ENCODE measurements at places on chromosomes 6 and 20.
A peak's percentile ranks its signal among the peaks of the same experiment; 100 is the strongest.

- no peak for DNase-seq
Measured at GRCh38 chr20:1855109-1855508, 40.1 kb upstream of the SIRPA start.

DNA sequence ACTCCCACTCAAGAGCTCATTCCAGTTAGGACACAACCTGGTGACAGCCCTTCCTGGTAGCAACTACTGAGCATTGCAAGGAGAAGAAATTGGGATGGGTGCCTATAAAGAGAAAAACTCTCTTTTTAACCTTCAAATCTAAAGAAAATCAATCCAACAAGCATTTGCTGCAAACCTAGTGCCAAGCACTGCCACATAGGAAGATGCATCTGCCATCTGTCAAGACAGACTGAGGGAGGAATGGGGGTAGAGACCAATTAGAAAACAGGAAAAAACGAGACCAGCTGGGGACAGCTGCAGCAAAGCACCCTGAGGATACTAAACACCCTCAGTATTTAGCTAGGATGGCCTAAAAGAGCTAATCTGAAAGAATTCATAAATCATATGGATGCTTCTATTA is 27.9 kb downstream of the HLA-DMB start:
- no peak for DNase-seq

DNA sequence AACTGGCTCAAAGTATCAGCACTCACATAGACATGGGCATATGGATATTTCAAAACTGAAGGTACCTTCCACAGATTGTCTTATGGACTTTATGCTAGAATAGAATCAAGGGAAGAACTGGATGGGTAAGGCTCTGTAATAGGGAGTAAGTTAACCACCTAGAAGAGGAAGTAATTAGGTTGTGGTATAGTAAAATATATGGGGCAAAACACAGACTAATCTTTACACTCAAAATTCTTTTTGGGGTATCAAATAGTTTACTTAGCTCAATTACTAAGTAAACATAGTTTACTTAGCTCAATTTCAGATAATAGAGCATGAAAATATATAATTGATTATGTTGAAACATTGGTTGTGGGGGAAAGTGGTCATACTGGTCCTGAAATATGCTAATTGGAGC is 94.2 kb upstream of the ATXN1 start:
- no peak for DNase-seq

DNA sequence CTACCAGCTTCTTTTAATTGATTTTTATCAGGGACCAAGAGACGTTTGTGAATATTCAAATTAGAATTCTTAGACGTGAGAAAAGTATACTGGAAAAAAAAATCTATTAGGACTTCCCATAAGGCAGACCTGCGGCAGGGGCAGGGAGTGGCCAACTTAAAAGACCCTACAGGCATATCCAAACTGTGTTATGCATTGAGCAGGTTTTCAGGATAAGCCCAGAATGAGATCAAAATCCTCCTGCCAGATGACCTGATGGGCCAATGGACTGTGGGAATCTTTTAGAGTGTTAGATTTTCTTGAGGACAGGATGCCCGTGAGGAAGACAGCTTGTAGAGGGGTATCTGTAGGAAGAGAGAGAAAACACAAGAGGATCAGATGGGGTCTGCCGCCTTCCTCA is 391.5 kb downstream of the CD83 start:
- no peak for DNase-seq

DNA sequence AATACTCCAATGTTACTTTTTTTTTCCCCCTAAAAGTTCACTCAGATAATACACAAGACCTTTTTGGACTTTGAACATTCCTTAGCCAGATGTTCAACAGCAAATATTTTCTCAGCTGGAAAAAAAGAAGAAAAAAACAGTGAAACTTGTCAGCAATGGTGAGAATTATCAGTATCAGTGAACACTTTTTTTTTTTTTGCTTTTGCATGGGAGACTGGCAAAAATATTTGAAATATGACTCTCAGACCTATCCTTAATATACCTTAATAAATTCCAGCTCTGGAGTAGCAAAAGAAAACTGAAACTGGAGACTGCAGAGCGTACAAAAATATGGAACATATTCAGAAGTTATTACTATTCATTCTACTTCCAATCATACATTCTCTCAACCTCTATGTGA is 92.3 kb downstream of the RFPL4B start:
- DNase-seq, result no peak

GRCh38 chr6:33765368-33765767 is 18.7 kb upstream of the IP6K3 start:
- no peak for DNase-seq

DNA sequence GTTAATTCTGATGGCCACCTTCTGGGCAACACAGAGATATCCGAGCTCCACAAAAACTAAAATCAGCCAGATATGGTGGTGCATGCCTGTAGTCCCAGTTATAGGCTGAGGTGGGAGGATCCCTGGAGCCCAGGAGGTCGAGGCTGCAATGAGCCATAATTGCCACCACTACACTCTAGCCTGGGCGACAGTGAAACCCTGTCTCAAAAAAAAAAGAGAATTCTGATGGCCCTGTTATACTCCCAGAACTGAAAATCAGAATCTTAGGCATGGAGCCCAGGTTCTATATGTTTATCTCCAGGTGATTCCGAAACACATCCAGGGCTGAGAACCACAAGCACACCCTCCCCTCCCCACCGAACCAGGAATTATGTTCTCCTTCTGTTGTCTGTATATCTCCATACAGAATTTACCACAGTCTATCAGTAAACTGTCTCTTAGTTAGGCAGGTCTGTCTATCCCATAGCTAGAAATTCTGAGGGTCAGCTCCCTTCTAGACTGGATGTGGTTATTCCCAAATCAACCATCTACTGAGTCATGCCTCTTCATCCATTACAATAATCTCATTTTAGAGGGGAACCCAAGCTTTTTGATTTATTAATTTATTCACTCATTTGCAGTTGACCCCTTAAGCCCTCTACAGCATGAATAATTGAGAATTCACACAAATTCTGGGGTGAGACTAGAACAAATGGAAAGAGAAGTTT is 24.8 kb upstream of the CCND3 start:
- DNase-seq, result no peak

DNA sequence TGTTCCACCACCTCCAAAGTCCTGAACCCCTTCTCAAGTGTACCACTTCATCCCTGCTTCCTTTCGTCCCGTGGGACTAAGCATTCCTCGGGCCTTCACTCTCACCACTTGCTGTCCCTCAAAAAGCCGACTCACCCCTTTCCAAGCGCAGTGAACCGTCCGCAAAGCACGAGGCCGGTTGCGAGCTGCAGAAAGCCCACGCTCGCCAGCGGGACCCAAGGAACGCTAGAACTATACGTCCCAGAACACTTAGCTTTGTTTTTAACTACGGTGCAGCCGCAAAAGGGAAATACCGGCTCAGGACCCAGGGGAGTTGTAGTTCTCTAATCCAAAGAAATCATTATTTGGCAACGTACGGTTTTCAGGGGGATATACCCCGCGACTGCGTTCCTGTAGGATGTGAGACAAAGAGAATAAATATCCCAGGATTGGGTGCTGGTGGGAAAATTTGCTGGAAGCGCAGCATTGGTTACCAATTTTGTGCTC is 416 bp upstream of the POLR1H start:
- DNase-seq, result peak; percentile 22

GRCh38 chr20:32562495-32562911 is 22.6 kb downstream of the NOL4L start:
- no peak for DNase-seq

DNA sequence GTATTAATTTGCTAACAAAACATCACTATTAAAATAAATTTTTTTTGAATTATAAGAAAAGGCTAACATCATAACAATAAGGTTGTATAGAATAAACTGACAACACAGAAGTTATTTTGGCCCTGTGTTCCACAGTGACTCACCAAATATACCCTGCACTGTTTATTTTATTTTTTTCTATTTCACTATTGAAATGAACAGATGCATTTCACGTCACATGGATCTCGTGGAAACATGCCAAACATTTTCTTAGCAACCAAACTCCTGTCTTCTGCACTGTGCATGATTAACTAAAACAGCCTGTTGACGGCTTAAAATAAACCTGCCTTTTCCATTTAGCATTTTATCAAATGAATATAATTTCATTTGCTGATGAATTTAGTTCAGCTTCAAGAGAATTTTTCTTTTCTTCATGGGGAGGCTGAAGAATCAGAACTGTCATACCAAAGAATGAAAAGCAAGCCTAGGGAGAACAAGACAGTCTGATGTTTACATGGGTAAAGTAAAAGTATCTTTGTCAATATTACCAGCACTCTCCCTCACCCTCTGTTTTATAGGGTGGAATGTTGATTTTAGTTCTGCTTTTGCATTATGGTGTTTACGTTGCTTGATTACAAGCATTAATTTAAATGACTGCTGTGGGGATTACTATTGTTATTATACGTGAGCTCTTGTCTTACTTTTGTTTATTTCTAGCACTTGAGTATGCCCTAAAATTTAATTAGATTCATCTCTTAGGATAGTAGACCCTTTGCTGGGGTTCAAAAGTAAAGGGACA is 115.3 kb downstream of the LCA5 start:
- DNase-seq, result no peak

DNA sequence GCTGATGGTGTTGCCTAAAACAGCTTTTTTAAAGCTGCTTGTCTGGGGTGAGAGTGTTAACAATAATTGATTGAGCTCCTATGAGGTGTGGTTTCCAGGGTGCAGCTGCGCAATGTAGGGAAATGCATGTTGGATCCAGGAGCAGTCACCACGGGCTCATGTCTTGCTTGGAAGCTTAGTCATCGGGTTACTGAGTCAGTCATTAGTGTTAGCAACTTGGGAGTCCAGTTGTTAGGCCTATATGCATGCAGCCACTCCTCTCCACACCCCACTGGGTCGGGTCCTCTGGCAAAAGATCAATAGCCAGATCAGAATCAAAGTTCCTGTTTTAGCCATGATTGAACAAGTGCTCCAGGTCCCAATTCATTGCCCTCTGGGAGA is 271.7 kb upstream of the CHD6 start:
- no peak for DNase-seq

GRCh38 chr20:10280018-10280908 is 61.6 kb downstream of the SNAP25 start:
- no peak for DNase-seq

GRCh38 chr6:44630125-44631028 is 242.9 kb downstream of the CDC5L start:
- peak; percentile 67 for DNase-seq

DNA sequence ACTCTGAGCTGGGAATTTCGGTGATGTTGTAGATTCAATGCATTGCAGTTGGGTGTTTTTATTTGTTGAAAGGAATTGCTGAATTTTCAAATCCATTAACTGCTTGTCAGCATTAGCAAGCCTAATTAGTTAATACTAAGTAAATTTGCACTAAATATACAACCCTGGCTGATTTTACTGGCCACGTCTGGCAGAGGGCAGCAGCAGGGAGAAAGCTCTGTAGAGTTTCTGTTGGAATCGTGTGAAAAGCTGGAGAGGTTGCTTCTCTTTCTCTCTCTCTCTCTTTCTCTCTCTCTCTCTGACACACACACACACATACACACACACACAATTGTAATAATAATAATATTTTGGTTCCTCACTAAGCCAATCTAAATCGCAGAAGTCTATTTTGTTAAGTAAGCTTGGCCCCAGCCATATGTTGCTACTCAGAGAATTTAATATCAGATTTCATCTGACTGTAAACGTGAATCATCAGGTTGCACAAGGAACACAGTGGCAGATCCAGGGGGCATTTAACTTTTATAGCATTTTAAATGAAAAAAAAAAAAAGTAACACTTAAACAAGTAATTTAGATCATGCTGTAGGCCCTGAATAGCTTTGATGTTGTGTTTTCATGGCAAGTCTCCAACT is 289.5 kb downstream of the ESR1 start:
- DNase-seq, result no peak

DNA sequence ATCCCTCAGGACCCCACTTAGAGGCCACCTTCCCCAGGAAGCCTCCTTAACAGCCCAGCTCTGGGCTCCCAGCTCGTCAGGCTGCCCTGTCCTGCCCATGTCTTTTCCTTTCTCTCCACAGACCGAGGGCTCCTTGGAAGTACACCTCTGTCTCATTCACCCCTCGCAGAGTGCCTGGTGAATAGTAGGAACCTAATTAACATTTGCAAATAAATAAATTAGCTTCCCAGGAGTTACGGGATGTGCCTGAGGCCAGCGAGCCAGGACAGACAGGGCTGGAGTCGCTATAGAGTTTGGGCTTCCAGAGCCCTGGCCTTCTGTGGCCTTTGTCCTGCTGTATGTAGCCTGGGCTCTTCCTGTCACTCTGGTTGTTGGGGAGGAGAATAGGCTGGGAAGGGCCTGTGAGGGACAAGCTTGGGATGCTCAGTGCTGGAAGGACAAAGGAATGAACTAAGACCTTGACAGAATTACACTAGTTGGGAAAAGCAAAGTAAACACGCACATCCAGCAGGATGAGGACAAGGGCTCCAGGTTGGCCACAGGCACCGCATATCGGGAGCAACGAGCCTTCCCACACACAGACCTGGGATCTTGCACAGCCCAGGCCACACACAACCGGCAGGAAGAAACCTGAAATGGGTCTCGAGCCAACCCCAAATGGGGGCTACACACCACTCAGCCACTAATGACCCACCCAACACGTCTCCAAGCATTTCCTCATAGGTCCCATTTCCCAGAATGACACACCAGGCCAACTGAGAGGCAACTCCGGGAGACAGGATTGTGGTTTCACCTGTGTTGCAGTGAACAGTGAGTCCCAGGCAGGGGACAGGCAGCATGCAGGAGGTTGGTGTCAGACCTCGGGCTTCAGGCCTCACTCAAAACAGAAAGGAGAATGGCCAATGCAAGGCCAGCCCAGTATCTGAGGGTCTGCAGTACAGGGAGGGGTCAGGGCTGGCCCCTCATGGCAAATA is 9.7 kb downstream of the MAP1LC3A start:
- no peak for DNase-seq

- DNase-seq, result no peak
Measured at GRCh38 chr20:36854348-36855240, 21.3 kb upstream of the TLDC2 start.

DNA sequence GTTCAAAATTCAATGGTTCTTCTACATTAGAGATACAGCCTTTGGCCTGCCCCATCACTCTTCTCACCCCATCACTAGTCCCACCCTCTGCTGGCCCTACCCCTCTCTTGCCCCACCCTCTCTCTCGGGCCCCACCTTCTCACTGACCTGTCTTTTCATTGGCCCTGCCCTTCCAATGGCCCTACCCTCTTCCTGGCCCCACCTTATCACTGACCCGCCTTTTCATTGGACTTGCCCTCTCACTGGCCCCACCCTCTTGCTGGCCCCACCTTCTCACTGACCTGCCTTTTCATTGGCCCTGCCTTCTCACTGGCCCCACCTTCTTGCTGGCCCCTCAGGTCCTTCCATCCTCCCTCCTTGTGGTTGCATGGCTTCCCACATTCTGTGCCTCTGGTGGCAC is 107.2 kb upstream of the PLEKHG1 start:
- no peak for DNase-seq
